ENCODE measurements at places on chromosomes 7 and 10. TPM values are rescaled to one million over a fixed set of nuclear protein-coding genes. Genes with fewer than 3 reads are reported as not detected.

IL6 gene
- 18.7 TPM for total RNA-seq

RNF32 gene
- total RNA-seq = 1.1 TPM

WIPF3 gene
- not detected for total RNA-seq

GPR26 gene
- total RNA-seq = not detected

JCAD gene
- 24.8 TPM for total RNA-seq

TAS2R41 gene
- not detected for total RNA-seq

GDF2 gene
- total RNA-seq = not detected

RASA4 gene
- 8.9 TPM for total RNA-seq

LIPJ gene
- not detected for total RNA-seq

EVX1 gene
- not detected for total RNA-seq

EPC1 gene
- total RNA-seq = 19.1 TPM

MRLN gene
- not detected for total RNA-seq

CYP26C1 gene
- total RNA-seq = not detected

GNG11 gene
- total RNA-seq = 25.9 TPM

PVRIG gene
- total RNA-seq = not detected

GDF10 gene
- 0.22 TPM for total RNA-seq

EGFR gene
- 55.0 TPM for total RNA-seq

CUBN gene
- total RNA-seq = 0.65 TPM

YKT6 gene
- total RNA-seq = 149 TPM

MYL10 gene
- not detected for total RNA-seq

CHPF2 gene
- total RNA-seq = 139 TPM

MYPN gene
- 14.5 TPM for total RNA-seq

ZNF33A gene
- total RNA-seq = 6.6 TPM

POT1 gene
- 13.5 TPM for total RNA-seq

BTBD16 gene
- total RNA-seq = not detected

LYZL1 gene
- total RNA-seq = not detected

CRYGN gene
- total RNA-seq = not detected

GRM3 gene
- not detected for total RNA-seq

IQUB gene
- total RNA-seq = not detected

OR9A2 gene
- not detected for total RNA-seq

EPHB6 gene
- 0.11 TPM for total RNA-seq

HMX2 gene
- total RNA-seq = not detected

MET gene
- total RNA-seq = 68.8 TPM

LLCFC1 gene
- not detected for total RNA-seq

AKR1E2 gene
- total RNA-seq = 14.3 TPM

SRGN gene
- total RNA-seq = 108 TPM

PUS7 gene
- 20.1 TPM for total RNA-seq

ITGB8 gene
- total RNA-seq = 9.9 TPM

LZTS2 gene
- 95.2 TPM for total RNA-seq

PRKG1 gene
- 21.8 TPM for total RNA-seq

Measured in GM23248 (cell line).